ENCODE measurements at places on chromosomes 7 and 10.
A peak's percentile ranks its signal among the peaks of the same experiment; 100 is the strongest.

DNA sequence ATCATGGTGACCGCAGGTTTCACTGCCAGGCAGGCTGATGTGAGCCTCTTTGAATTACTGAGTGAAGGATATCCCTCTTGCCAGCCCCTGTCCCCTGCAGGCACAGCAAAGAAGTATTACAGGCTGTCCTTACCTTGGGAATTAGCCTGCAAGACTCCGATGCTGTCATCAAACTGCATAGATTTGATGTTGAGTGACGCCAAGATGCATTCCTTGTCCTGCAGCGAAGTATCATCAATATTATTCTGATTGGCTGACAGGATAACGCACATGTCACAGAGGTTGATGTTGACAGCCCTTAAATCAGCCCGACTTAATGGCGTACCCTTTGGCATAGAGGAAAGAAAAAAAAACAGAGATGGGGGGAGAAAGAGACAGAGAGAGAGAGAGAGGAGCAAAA, 693.0 kb downstream of the KCNMA1 start:
- DNase-seq: no peak

GRCh38 chr10:114332301-114333192, 71.8 kb downstream of the AFAP1L2 start:
- no peak for DNase-seq

DNA sequence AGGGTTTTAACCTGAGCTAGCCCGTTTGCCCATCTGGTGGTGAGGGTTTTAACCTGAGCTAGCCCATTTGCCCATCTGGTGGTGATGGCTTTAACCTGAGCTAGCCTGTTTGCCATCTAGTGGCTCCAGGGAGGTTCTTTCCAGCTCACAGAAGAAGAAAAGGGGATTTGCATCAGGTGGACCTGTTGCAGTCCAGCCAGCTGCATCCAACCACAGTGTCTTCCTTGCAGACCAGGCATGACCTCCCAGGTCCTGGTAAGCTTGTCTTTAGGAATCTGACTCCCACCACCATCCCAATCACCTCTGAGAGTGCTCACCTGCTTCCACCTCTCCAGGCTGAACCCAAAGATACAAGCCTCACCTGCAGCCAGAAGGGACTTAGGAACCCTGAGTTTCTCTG, 62.4 kb upstream of the EMX2 start:
- no peak for DNase-seq

- no peak for DNase-seq
Measured at GRCh38 chr7:157951300-157952049, 614.7 kb downstream of the DNAJB6 start.

DNA sequence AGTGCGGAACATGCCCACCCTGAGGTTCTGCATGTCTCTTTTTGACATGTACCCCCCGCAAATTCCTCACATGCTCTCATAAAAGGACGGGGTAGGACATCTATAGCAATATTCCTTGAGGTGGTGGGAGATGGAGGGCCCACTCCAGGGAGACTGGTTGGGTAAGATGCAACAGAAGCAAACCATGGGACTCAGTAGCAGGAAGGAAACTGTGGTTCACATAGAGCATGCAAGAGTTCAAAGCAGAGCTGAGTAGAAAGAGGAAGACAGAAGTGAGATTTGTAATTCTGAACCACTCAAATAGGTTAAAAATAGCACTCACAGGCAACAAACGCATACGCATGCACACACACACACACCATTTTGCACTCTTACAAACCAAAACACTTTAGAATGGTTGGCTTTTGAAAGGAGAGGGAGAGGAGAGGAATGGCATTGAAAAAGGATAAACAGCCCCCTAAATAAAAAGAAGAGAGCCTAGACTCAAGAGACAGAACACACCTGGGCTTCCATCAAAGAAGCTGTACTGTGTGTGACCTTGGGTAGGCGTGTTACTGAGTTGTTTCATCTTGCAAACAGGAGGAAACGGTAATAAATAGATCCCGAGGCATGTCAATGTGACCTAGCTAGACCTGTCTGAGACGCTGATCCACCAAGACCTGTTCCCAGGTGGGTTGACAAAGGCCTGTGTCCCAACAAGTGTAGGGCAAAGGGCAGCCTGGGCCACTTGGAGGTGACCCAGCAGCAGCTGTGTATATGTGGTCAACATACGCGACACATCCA, 77.6 kb upstream of the LRRC4 start:
- DNase-seq: peak; percentile 89

GRCh38 chr7:14195079-14195478, 205.6 kb upstream of the ETV1 start:
- no peak for DNase-seq

DNA sequence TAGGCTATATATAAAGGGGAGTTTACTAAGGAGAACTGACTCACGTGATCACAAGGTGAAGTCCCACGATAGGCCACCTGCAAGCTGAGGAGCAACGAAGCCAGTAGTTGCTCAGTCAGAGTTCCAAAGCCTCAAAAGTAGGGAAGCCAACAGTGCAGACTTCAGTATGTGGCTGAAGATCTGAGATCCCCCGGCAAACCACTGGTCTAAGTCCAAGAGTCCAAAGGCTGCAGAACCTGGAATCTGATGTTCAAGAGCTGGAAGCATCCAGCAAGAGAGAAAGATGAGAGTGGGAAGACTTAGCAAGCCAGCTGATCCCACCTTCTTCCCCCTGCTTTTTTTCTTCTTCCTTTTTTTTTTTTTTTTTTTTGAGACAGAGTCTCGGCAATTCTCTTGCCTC, 27.0 kb upstream of the GSDME start:
- DNase-seq: no peak

- no peak for DNase-seq
Measured at GRCh38 chr10:119407254-119407777, 135.2 kb downstream of the RGS10 start.

DNA sequence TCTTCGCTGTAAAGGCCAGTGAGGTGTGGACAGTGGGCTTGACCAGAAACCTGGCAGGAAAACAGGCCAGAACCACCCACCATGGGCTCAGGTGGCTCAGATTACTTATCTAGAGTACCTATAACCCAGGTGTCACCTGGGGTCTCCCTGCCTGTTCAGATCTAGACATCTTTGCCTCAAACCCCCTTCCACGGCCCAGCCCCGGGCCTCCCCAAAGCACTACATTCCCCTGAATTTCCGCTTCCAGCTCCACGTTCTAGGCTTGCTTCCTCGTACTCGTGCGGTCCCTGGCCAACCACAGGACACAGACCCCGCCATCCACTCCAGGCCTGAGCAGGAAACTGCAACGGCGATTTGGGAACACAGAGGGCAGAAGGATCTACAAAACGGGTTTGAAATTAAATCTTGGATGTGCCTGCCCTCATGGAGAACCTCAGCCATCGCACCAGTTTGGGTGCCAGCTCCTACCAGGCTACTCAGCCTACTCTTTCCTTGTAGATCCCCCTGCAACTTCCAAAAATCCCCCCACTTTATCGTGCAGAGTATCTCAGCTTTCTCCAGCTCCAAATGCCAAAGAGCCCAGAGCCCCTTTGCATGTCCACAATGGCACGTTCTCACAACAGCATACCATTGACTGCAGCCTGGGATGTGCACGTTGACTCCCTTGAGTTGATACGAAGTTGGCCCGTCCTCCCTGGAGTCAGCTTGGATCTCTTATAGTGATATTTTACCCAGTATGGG, 62.7 kb upstream of the CACUL1 start:
- DNase-seq: no peak

DNA sequence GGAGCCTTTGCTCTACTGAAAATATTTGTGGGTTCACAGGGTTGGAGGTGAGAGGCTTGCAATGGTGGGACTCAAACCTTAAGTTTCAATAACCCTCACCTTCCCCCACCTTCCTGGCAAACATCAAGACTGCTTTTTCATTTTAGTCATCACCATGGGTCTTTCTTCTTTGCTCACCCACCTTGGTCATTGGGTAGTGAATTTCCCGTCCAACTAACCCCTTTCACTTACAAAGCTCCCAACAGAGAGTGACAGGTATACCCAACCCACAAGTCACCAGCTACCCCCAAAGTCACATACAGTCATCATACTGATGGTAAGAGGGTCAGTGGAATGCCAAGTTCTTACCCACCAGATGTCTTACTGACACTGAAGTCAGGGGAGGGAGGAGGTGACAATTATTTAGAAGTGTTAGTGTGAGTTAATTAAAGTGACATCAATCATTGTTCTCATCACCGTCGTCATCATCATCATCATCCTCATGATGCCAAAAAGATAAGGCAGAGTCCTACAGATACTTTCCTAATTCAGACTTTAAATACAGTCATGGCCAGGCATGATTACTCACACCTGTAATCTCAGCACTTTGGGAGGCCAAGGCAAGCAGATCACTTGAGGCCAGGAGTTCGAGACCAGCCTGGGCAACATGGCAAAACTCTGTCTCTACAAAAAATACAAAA, 49.0 kb downstream of the PIK3AP1 start:
- DNase-seq: no peak

DNA sequence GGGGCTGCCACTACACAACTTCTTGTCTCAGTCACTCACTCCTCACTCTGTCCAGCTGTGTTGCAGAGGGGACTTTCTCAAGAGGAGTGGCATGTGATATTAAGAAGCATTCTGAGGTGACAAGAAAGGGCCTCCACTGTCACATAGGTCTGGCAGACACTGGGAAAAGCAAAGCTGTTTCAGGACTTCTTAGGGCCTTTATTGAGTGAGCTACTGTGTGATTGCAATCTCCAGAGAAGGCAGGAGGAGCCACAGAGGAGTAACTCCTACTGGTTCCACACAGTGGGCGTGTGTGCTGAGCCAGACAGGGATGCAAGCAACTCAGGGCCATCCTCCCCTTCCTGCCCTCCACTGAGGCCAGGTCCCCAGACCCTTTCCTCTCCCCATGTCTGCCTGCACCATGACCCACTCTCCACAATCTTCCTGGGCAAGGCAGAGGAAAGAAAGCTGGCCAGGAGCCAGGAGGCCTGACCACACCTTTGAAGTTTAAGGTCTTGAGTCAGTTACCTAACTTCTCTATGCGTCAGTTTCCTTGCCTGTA, 262.0 kb upstream of the ZMIZ1 start:
- DNase-seq: no peak

DNA sequence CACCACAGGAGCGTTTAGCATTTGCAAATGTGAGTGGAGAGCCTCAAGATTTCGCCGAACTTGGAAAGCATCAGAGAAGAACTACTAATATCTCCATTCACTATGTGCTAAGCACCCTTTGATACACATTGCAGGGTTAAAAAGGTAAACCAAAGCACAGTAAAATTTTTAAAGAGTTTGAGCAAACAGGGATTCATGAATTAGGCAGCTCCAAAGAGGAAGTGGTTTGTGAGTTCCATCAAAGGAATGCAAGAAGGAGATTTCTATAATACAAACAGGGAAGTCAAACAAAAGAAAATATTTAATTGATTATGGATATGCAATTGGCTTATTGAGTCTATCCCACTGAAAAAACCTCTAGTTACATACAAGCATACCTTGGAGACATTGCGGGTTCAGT, 81.1 kb upstream of the TMEM72 start:
- DNase-seq: no peak

DNA sequence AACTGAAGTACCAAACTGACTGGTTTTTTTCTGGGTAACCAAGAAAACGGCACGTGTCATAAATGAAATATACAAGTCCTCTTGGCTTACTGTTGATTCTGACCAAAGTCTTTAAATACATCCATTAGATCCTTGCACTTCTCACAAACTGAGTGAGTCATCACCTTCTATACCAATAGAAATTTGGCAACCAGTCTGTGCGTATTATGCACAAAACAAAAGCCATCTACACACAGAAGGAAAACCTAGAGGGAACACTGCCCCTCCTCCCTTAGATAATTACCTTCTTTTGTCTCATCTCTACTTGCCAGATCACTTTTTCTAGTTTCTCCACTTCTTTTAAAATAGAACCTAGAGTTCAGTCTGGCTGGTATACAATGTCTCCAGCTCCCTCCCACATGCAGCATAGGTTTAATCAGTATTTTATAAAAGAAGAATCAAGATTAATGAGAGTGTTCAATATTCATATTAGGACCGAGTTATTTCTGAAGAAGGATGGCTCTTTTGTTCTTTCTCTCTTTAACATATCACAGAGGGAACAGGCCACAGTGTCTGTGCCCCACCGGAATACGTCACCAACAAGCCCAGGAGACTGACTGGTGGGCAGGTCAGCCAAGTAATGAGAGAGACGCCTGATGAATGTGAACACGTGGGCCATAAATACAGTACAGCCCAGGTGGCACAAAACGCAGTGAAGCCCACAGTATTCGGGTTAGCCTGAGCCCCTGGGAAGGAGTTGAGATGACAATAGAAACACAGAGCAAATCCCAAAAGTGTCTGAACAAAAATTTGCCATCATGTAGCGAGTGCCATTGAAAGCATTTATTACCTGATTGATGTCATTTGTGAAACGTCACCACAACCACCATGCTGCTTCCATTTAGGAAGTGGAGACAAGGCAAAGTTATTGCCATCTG, 91.3 kb downstream of the KIAA1549 start:
- DNase-seq: no peak

- no peak for DNase-seq
Measured at GRCh38 chr10:22712956-22713852, 1.2 kb downstream of the PIP4K2A start.
